ENCODE measurements at places on chromosomes 6 and 20. TPM values are rescaled to one million over a fixed set of nuclear protein-coding genes. Genes with fewer than 3 reads are reported as not detected.

MAPK14 gene
- 9.2 TPM for polyA plus RNA-seq

DNA sequence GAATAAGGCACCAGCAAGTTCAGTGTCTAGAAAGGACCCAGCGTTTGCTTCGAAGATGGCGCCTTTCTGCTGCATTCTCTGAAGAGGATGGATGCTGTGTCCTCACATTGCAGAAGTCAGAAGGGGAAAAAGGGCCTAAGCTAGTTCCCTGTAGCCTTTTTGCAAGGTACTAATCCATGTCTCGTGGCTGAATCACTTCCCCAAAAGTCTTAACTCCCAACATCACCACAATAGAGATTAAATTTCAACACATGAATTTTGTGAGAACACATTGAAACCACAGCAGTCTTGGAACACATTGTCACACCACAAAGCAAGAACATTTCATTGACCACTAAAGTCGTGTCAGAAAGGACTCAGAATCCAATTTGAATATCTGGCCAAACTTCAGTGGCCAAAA is 42.1 kb downstream of the KLHL31 start:
- no peak for DNase-seq

- DNase-seq, result no peak
Observed at GRCh38 chr20:13286607-13287006, 65.5 kb downstream of the ISM1 start.

GRCh38 chr6:144065213-144065660 is 30.1 kb downstream of the SF3B5 start:
- DNase-seq, result no peak

GRCh38 chr20:13231031-13231752 is 10.1 kb downstream of the ISM1 start:
- no peak for DNase-seq

GRCh38 chr20:51276296-51276695 is 253.4 kb upstream of the KCNG1 start:
- DNase-seq, result no peak

GRCh38 chr20:15917283-15917682 is 656.0 kb downstream of the KIF16B start:
- DNase-seq, result no peak

DNA sequence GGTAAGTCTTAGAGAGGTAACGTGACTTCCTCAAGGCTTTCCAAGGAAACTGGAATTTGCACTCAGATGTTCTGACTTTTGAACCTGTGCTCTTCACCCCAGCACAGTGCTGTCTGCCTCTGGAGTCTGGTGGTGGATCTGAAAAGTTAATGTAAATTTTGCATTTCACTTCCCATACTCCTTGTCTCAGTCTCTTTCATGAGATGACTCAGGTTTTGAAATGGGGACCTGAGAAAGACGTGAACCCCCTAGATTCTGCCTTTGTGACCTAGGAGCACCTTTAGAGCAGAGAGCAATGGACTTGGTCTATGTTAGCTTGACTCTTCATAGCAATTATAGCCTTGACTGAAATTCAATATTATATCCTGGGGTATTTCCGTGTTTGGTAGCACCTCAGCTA is 223.0 kb downstream of the QKI start:
- no peak for DNase-seq

GRCh38 chr6:129130106-129130505 is 247.2 kb downstream of the LAMA2 start:
- DNase-seq, result no peak
